Activated CD4-positive, alpha-beta T cell treated with anti-CD3 and anti-CD28 coated beads, Interleukin-2, Interleukin-6, amounts not matched to agents 100 ng/mL and 50 ng/mL, durations not matched to agents 16 hours and 8 hours (primary cell): ENCODE measurements at places on chromosomes 7 and 10.

GRCh38 chr10:33719005-33719703 is 384.7 kb upstream of the NRP1 start:
- DNase-seq = no peak

DNA sequence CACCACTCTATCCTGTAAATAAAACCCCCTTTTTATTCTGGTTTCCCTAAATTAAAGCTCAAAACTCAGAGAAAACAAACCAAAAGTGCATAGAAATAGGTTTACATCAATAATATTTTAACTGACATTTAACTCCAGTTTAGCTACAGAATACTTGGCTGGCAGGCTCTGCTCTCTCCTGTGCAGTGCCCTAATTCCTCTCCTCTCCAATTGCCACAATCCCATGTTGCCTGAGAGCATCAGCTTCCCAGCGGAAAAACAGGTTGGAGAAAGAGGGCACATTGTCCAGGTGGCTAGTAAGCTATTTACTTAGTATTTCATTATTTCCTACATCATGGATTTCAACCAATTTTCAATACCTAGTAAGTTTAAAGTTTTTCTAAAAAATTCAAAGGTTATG is 8.7 kb downstream of the SEMA3E start:
- no peak for DNase-seq

GRCh38 chr10:61280303-61280702 is 172.9 kb downstream of the TMEM26 start:
- no peak for DNase-seq

- peak; percentile 50 for DNase-seq
Measured at GRCh38 chr10:2978111-2978510, 89.2 kb upstream of the PFKP start.

DNA sequence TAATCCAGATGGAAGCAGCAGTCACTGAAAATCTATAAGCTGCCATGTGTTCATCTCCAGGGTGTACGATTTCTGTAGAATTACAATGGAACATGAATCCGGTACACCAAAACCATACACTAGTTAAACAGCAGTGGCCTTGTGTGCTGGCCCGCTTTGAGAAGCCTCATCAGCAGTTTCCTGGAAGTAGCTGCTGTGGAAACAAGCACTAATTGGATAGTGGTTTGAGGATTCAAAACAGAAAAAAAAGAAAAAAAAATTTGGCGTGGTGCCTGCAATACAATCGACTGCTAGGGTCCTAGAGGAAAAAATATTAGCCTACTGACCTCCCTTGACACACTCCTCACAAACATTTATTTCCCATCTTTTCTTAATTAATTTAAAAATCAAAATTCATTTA is 545.9 kb downstream of the SORCS1 start:
- DNase-seq = no peak

GRCh38 chr10:14299556-14299955 is 31.2 kb downstream of the FRMD4A start:
- no peak for DNase-seq

- no peak for DNase-seq
Measured at GRCh38 chr10:58642916-58643428, 130.3 kb downstream of the BICC1 start.

DNA sequence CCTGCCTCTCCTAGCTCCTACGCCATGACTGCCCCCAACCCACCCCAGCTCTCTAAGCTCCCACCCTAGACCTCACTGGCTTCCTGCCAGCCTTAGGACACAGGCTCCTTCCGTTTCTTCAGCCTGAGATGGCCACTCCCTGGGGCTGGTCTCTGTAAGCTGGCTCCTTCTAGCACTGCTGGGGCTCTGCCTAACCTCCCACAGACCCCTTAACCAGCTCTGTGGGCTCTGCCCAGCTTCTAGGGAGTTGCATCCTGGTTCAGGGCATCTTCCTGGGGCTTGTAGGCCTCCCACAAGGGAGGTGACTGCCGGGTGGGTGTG is 478.6 kb upstream of the KLF6 start:
- DNase-seq = no peak

DNA sequence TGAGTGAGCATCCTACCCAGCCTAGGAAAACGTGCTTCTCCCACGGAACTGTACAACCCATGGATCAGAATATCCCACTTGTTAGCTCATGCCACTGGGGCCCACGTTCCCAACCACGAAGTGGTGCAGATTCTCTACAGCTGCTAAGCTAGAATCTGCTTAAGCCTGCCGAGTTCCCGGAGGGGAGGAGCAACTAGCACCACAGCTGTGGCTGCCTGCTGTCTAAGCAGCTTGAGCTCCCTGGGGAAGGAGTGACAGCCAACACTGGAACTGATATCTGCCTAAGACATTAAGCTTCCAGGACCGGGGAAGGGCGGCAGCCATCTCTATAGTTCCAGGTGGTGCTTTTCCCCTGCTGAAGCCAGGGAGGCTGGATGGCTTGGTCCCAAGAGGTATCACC is 334.7 kb upstream of the CHRM2 start:
- DNase-seq = no peak

- DNase-seq = no peak
Measured at GRCh38 chr7:98877692-98878364, 504 bp upstream of the TRRAP start.

GRCh38 chr10:57743711-57744110 is 524.0 kb downstream of the IPMK start:
- no peak for DNase-seq

DNA sequence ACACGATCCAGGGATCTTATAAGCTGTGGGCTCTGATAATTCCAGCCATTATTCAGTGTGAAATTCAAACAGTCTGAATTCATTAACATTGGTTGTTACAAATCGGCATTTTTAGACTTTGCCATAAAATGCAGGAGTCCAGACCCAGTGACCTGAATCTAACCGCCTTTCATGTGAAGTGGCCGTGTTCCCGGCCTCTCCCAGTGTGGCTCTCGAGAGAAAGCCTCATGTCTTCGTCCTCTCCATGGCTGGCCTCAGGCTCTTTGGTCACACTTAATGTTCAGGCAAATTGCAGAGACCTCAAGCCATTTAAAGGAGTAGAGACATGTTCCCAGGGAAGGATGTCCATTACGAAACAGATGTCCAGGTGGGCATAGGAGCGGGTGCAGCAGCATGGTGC is 59.3 kb downstream of the CTBP2 start:
- no peak for DNase-seq

DNA sequence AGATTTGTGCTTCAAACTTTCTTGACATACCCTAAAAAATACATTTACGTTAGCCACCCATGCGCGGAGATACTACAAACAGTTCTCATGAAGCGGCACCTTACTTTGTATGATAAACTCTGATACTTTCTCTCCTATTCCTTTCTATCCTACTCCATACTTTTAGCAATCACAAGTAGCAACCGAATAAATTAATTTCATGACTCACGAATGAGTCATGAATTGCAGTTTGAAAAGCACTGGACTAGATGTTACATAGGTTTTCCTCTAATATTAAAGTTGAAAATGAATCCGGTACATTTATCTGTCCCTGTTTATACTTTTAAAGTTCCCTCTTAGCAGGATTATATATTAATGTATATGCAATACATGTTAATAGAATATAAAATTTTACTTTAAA is 67.6 kb downstream of the CUBN start:
- no peak for DNase-seq

DNA sequence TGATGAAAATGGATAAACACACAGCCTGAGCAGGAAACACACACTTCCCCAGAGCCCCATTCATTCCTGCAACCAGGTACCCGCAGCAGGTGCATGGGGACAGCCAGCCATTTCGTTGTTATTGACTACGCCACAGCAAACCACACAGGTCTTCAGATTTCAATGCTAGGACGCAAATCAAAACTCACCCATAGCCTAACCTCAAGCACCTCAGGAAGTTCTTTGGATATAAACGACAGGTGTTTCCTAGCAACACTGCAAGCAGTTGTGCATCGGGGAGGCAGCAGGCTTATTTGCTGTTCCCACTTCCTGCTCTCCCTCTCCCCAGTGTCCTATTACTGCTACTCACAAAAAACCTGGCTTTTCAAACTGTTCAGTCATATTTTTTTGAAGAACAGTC is 176.5 kb upstream of the FRMD4A start:
- peak; percentile 51 for DNase-seq

- DNase-seq = no peak
Measured at GRCh38 chr10:77228559-77228958, 409.0 kb downstream of the KCNMA1 start.

DNA sequence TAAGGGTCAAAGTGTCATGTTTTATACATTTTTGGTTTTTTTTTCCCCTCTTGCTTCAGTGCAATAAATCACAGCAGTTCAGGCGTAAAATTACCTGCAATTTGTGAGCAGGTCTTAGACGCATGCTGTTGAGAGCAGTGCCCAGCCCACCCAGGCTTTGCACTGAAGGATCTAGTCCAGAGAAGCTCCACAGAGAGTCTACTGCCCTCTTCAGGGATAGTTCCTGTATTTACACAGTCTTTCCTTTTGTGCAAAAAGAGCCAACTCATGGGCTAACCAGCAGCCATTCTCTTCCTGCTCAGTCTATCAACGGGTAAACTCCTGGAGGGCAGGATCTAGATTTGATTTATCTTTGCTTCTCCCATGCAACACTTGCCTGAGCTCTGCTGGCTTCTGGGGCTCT is 82.2 kb upstream of the NAMPT start:
- no peak for DNase-seq

- no peak for DNase-seq
Measured at GRCh38 chr7:131767591-131767990, 211.2 kb upstream of the PODXL start.

GRCh38 chr7:123615344-123615743 is 13.7 kb downstream of the ASB15 start:
- DNase-seq = no peak
